ENCODE measurements at places on chromosomes 16 and 17.

DNA sequence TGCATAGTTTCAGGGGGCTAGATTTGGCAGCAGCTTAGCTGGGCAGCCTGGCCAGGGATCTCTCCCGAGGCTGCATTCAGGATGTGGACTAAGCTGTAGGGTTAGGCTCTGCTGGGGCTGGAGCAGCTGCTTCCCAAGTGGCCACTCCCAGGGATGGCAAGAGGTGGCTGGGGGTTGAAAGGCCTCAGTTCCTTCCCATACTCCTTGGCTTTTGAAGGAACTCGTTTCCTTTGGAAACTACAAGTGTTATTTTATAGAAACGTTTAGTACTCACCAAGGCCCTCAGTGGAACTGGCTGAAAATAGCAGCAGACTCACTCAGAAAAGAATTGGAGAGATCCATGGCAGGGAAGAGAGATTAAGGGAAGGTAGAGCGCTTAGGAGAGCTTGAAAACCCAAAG lies 76.4 kb downstream of the WWP2 start:
- DNase-seq: no peak

DNA sequence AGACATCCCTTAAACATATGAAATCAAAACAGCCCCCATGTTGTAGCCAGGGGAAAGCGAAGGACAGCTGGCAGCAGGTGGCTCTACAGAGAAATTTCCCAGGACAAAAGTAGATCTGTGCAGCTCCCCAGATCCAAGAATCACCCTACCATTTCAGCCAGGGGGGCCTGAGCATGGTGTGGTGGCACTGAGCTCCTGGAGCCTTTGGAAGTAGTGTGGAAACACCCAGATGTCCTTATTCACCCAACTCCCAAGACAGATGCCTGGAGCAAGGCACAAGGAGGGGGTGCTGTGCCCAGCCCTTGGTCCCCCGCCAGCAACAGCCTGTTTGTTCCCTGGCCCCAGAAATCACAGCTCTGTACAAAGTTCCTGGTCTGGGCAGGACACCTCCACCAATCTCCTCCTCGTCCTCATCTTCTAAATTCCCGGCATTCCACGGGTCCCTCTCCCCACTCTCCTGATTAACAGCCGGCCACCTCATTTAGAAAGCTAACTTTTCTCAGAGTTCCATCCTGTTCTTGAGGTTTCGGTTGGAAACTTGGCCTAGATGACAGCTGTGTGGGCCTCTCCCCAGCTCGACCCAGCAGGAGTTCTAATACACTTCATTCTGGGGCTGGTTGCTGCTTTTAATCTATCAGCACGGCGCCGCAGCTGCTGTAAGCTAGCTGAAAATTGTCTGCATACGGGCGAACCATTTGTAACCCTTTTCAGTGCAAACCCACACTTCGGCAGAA lies 191.1 kb downstream of the C16orf78 start:
- no peak for DNase-seq

- DNase-seq: no peak
These were observed 6.3 kb downstream of the XYLT2 start for GRCh38 chr17:50352072-50352692.

DNA sequence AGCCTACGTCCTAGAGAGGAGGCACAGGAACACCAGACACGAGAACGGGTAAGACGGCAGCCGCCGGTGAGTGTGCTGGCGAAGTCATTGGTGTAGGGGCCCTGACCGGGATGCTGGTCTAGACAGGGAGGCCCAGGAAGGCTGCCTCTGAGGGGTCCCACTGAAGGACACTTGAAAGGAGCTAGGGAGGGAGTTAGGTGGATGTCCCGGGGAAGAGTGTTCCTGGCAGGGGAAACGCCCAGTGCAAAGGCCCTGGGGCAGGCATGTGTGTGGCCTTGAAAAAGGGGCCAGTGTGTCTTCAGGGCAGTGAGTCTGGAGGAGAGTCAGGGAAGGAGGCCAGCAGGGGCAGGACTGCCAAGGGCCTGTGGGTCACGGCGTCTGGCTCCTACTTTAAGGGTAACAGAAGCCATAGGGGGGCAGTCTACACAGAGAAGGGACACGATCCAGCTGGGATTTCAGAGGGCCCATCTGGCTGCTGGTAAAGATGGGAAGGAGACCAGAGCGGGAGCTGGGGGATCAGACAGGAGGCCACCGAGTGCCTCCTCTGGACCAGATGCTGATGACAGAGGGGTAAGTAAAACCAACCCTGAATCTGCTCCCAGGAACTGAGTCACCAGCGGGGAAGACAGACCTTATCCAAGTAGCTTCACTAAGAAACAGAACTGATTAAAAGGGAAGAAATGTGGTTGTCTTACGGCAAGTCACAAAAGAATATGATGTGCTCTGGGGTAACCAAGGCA lies 115.9 kb downstream of the LITAF start:
- no peak for DNase-seq

- peak; percentile 89 for DNase-seq
These were observed 12.0 kb upstream of the CD300A start for GRCh38 chr17:74454197-74455024.

DNA sequence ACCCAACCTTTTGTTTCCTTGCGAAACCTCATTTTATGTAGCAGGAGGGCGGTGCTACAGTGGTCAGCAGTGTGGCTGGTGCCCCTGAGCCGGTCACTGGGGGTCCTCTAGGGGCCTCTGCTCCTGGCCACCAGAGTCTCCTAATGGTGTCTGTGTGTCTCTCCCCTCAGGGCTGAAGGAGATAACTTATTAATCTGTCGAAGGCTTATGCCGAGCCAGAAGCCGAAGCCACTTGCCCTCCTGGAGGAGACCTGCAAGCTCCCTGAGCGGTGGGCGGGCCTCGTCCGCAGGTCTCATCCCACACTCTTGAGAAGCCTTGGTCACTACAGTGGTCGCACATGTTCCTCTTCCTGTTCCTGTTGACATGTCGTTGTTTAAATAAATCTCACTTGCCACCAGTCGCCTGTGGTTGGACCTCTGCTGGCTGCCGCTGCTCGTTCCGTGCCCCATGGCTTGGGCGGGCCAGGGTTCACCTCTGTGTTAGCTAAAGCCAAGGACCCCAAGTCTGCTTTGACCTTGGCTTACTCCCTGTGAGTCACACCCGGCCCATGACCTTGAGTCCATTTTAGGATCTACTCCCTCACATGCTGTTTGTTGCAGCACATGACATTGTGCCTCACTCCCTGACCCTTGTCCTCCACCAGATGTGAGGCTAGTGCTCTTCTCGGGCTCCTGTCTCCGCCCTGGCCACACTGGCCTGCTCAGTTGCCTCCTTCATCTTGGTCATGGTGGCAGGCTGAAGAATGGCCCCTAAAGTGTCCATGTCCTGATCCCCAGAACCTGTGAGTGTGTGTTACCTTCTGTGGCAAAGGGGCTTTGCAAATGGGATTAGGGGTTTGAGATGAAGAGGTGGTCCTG lies 38.7 kb upstream of the AQP8 start:
- DNase-seq: no peak
